Neuronal stem cell (in vitro differentiated cells): ENCODE measurements at places on chromosomes 7 and 10.

DNA sequence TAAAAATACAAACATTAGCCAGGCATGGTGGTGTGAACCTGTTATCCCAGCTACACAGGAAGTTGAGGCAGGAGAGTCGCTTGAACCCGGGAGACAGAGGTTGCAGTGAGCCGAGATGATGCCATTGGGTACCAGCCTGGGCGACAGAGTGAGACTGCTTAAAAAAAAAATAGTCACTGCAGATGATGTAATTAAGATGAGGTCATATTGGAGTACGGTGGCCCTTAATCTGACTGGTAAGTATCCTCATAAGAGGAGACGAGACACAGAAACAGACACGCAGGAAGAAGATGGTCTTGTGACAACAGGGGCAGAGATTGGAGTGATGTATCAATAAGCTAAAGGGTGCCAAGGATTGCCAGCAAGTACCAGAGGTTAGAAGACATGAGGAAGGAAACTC lies 156.0 kb downstream of the FAM107B start:
- DNase-seq: no peak

- DNase-seq: no peak
These were observed 19.7 kb upstream of the SLC18A2 start for GRCh38 chr10:117221156-117221711.

DNA sequence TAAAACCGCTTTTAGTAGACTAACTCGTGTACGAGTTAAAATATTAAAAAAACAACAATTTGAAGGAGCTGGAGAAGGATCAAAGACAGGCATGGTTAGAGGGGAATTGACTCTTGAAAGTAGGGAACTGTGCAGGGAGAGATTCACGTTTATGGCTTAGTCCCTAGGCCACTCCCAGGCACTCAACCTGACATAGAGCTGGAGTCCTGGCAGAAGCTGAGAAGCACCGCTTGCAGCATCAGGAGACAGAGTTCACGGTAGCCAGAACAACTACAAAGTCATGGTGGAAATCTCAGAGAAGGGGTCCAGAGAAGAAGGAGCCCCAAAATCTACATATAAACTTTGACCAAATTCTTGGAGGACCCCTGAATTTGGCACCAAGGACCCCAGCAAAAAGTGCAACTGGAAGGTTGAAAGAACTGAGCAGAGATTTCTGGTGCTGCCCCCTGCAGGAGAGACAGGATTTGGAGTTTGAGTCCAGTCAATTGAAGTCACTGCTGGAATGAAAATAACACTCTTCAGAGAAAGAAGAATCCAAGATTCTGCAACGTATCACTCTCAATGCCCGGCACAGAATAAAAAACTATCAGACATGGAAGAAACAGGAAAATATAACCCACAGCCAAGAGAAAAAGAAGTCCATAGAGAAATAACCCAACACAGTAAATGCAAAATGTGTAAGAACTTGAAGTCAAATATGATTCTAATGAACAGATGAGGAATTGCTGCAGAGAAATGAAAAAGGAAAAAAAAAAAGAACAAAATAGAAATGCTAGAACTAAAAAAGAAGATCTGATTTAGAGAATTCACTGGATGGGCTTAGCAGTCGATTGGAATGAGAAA lies 493.3 kb upstream of the PODXL start:
- DNase-seq: peak; percentile 35

DNA sequence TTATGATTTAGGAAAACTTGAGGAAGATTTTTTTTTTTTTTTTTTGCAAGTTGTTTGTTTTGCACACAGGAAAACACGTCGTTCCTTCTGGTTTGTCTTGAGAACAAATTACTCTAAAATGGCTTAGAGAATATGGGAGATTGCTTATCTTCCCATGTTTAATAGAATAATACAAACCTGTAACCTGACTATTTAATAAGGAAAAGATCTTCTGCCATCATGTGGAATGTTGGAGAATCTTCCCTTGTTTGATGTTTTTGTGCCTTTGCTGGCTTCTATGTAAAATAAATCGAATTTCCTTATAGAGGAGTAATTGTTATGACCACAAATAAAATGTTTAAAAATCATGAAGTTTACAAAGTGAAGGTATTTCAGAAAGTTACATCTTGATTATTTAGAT lies 818.8 kb downstream of the GATA3 start:
- DNase-seq: no peak

DNA sequence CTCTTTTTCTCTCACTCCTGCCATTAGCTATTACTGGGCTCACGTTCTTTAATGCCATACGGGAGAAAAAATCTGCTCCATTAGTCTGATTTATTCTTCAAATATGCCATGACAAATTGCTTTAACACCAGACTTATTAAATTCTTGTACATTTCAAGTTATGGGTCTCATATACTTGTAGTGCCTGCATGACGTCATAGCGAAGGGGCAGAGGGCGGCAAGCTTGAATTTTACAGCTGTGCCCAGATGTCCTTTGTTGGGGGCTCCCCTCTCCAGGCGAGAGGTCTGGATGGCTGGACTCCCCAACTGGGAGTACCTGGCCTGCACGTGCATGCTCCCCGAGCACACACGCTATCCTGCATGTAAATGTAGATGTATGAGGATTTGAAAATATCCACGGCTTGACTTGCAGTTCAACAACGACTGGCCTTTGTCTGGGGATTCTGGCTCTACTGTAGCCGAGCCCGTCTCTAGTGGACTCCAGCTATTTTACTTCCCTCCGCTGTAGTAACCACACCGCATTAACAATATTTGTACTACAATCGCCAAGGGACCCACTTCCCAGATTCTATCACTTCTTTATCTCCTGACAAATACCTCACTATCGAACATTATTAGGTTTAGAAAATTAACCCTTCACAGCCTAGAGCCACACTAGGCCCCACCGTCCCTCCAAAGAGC lies 79.5 kb downstream of the EBF3 start:
- no peak for DNase-seq

GRCh38 chr10:73743327-73743904 lies 756 bp upstream of the SEC24C start:
- no peak for DNase-seq
